ENCODE measurements at places on chromosomes 1 and 21.

DNA sequence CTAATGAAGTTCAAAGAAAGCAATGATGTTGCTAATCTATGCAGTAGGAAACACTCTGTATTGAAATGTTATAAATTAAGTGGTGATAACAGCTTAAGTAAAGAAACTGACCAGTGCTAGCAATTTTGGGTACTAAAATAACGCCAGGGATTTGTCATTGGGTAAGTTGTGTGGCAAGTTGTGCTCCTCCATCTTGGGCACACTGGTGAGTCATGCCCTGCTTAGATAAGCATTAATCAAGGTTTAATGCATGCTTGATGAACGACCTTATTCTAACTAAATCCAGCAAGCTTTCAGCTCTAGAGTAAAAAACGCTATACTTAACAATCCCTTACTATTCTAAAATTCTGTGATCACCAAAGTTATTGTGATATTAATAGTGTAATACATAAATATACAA lies 25.2 kb downstream of the VAMP4 start:
- DNase-seq: peak; percentile 36

GRCh38 chr1:230243146-230243545 lies 176.1 kb downstream of the GALNT2 start:
- no peak for DNase-seq

- DNase-seq: no peak
These were observed 556 bp downstream of the MECR start for GRCh38 chr1:29230204-29230552.

DNA sequence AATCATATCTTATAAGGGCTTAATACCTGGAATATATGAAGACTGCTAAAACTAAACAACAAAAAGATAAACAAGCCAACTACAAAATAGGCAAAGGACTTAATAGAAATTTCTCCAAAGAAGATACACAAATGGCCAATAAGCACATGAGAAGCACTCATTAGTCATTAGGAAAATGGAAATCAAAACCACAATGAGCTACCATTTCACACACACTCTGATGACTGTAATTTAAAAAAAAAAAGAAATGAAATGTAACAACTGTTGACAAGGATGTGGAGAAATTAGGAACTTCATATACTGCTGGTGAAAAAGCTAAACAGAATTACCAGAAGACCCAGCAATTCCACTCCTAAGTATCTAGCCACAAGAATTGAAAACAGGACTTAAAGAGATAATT lies 374.2 kb upstream of the ZP4 start:
- DNase-seq: no peak

DNA sequence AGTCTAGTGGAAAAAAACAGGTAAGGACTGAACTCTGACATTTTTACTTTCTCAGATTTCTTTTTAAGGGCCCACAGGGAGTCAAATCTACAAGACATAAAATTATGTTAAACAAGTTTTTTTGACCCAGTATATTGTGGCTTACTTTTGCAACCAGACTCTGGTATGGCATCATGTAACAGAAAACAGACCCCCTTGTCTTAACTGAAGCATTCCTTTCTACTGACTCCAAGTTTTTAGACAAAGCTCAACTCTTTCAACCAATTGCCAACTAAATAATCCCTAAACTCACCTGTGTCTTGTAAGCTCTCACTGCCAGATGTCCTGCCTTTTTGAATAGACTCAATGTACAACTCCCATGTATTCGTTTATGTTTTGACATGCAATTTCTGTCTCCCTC lies 64.3 kb downstream of the FASLG start:
- DNase-seq: peak; percentile 27

- DNase-seq: peak; percentile 55
These were observed 332.4 kb downstream of the CAMTA1 start for GRCh38 chr1:7117399-7118281.

GRCh38 chr1:36824390-36824861 lies 209.9 kb downstream of the GRIK3 start:
- peak; percentile 31 for DNase-seq

DNA sequence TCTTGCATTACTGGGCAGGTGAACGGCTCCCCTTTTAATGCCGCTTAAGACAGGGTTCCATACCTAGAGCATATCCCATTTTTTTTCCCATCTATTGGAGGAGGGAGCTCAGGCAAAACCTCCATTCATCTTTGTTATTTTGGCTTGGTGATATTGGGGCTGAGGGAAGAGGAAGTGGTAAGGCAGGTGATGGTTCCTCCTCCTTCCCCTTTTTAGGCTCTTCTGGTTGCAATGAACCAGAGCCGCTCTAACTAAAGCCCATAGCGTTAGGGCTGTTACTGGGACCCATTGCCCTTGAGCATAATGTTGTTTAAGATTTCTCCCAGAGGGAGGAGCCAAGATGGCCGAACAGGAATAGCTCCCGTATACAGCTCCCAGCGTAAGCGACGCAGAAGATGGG lies 21.1 kb downstream of the PYHIN1 start:
- no peak for DNase-seq

Data from fibroblast of pulmonary artery (primary cell).